ENCODE measurements at places on chromosomes 2 and 18.
A peak's percentile ranks its signal among the peaks of the same experiment; 100 is the strongest.

DNA sequence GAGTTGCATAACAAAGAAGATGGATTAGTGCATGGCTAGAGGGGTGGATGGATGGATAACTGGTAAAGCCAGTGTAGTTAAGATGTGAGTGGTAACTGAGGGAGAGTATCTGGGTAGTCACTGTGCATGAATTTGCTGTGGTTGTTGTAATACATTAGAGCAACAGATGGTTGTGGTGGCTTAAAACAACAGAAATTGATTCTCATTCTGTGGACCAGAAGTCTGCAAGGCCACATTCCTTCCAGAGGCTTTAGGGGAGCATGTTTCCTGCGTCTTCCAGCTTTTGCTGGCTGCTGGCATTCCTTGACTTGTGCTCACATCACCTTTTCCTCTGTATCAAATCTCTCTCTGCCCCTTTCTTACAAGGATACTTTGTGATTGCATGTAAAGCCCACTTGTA lies 155.4 kb downstream of the ASB1 start:
- DNase-seq = peak; percentile 66

DNA sequence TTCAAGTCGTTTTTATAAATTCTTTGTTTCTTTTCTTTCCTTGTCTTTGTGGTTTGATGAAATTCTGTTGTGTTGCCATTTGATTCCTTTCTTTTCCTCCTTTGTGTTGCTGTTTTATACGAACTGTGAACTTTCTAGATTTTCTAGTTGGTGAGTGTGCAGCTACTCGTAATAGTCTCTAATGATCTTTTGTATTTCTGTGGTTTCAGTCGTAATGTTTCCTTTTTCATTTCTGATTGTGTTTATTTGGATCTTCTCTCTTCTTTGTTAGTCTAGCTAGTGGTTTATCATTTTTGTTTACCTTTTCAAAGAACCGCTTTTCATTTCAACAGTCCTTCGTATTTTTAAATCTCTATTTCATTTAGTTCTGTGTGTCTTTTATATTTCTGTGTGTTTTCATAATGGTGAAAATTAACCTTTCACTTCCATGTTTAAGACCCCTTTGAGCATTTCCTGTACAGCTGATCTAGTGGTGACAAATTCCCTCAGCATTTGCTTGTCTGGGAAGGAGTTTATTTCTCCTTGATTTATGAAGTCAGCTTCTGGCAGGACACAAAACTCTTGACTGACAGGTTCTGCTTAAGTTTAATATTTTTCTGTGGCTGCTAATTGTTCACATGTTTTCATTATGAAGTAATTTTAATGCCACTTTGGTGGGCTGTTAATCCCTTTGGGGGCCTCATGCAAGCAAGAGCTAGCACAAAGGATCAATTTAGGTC lies 16.2 kb upstream of the MALT1 start:
- no peak for DNase-seq

DNA sequence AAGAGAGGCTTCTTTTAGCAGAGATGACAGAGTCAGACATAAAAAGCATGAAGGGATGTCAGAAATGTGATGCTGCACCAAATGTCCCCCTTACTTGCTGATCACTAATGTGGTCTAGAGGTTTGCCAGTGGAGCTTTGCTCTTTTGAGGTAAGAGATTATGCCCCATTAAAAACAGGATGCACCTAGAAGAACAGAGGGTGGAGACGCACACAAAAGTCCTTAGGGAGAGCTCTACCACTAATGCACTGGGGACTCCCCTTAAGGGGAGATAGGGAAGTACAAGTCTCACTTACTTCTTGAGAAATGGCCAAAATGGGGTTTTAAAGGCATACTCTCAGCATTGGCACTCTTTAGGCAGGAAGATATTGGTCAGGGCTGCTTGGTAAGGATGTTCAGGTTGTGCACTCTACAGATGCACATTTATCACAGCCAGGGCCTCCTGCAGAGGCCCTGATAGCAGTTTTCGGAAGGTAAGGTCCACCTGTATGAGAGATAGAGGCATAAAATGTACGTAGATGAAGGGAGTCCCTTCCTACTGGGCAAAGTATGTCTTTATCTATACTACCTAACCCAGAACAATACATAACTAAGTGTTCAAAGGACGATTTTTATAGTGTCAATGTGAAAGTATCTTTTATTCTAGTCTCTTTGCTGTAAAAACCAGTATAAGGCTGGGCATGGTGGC lies 17.0 kb upstream of the SCYGR1 start:
- DNase-seq = no peak

DNA sequence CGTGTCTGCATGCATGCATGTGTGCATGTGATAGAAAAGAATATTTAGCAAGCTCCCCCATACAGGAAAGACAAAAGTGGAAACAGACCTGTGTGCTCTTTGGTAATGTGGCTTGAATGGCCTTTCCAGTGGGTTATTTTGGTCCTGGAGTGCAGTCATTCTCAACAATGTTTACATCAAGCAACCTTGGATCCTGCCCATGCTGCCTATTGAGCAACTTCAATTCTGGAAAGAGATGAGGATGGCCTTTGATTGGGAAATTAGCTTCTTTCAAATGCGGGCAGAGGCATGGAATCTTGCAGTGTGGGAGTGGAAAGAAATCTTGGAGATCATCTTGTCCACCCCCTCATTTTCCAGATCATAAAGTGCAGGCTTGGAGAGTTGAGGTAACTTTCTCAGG lies 87.2 kb upstream of the SMAD2 start:
- DNase-seq = no peak

GRCh38 chr18:13368080-13368813 lies 149.7 kb downstream of the LDLRAD4 start:
- no peak for DNase-seq

DNA sequence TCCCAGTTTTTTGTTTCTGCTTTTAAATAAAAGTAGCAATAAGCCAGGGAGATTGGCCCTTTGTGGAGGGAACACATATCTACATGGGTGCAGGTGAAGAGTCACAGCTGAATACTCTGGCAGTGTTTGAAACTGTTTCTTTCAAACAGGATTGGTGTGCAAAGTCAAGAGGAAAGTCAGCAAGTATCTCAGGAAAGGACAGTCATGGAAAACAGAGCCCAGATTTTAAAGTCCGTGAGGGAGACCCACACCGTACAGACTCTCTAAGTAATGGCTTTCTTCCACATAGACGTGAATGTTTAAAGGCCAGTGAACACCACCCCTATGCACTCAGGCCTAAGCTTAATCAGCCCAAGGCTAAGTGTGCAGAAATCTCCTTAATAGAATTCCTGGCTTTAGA lies 95.3 kb downstream of the GFPT1 start:
- no peak for DNase-seq

DNA sequence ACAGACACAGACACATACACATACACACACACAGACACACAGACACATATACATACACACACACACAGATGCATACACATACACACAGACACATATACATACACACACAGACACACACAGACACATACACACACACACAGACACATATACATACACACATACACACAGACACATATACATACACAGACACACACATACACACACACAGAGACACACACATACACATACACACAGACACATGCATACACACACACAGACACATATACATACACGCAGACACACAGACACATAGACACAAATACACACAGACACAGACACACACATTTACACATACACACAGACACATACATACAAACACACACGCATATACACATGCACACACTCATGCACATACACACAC lies 81.5 kb upstream of the ARL4C start:
- no peak for DNase-seq

DNA sequence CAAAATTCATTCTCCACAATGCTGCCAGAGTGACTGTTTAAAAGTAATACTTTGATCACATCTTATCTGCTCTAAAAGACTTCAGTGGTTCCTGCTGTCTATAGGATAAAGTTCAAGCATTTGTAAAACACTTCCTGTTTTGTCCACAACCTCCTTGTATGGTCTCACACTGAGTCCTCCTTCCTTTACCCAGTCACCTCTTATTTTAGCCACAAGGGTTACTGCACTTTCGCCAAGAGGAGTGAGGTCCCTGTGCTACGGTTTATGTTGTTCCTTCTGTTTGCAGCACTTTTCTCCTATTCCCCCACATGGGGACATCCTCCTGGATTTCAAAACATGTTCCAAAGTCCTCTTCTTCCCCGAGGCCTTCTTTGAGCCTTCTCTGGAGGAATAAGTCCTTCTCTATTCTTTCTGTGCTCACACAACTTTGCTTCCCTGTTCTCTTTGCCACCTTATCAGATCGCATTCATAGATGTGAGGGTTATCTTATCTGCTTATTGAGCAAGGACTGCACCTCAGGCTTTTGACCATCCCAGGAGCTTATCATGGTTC lies 112.2 kb upstream of the NABP1 start:
- no peak for DNase-seq

DNA sequence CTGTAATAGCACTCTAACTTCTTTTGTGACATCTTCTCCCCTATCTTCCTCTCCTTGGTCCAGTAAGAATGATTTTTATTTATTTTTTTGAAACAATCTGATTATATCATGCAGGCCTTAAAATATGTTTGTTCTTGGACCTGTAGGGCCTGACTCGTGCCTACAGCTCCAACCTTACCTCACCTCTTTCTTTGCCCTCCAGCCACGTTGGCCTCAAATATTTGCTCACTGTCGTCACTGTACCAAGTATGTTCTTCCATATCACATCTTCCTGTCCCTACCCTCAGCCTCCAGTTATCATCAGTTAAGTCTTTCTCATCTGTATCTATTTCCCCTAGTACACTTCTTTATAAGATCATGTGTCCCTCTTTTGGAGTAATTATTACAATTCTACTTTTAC lies 125.5 kb downstream of the CDH7 start:
- no peak for DNase-seq

DNA sequence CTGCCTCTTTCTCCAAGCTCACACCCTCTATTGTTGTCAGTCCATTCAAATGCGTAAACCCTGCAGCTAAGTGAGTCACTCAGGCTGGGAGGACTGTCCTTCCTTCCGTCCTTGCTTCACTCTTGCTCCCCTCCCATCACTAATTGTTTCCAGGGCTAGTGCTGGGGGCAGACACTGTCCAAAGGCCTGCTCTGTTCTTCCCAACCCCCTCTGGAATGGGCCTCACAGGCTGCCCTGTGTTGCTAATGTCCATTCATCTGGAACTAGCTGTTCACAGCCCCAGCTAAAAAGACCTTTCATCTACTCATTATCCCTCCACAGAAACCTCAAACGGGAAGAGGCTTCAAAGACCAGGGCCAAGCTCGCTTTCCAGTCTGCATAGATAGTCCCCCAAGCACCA lies 31.9 kb upstream of the NRP2 start:
- no peak for DNase-seq

DNA sequence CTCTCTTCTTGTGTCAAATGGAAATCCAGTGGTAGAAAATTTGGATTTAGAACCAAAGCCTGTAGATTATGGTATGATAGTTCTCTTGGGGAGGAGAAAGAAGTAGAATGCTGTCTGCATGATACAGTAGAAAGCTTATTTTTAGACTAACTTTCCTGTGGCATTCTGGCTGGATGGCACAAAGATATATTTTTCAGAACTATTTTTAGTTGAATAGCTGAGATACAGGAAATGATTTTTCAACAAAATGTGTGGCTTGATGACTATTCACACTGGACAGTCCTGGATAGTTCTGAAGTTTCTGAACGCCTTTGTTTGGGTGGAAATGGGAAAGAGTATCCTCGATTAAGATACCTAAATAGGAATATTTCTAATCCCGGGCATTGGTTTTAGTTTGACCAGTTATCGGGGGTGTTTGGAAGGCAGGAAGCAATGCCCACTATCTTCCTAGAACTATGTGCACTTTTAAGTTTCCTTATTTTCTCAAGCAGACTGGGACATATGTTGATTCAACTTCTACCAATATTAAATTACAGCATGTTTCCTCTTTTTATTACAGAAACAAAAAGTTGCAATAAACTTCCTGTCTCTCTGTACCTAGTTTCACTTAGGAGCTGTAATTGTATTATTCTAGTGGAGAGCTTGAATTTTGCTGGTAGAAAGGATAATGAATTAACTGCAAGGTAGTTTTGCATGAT lies 32.1 kb downstream of the GDF7 start:
- DNase-seq = no peak

- peak; percentile 49 for DNase-seq
Observed at GRCh38 chr2:46171411-46171953, 125.7 kb upstream of the EPAS1 start.

GRCh38 chr2:70807102-70807827 lies 13.1 kb downstream of the CLEC4F start:
- DNase-seq = no peak

DNA sequence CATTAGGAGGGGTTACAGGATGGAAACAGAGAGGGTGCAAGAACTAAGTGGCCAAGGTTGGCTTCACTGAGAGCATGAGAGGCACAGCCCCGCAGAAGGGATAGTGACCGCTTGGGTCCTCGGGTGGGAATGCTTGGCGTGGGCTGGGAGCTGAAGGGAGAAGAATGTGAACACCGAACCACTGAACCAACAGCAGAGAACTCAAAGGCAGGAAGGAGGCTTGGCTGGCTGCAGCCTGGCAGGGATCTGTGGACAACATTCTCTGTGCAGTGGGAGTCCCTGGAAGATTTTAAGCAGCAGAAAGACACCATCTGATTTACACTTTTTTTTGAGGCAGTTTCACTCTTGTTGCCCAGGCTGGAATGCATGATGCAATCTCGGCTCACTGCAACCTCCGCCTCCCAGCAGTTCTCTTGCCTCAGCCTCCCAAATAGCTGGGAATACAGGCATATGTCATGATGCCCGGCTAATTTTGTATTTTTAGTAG lies 33.9 kb downstream of the SOWAHC start:
- no peak for DNase-seq

DNA sequence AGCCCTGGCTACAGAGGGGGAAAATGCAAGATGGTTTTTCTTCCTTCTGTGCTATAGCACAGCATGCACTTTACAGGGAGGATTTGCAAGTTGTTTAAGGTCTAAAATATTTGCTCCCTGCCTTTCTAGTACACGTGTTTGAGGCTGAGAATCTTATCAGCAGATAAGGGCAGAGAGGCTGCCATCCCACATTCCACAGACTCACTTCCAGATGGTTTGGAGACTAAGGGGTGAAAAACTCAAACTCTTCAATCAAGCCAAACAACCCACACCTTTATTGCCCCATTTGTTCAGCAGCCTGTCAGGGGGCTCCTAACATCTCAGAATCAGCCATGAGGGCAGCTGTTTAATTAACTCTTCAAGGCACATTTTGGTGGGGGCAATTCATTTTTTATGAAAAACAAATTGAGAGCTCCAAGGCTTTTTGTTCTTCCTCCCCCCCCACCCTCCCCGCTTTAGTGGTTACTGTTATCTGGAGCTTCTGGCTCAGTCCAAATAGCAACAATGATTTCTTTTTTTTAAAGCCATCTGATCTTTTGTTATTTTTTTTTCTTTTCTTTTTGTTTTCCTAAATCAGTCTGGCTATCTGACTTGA lies 242.6 kb upstream of the NT5C1B start:
- no peak for DNase-seq

GRCh38 chr18:42765302-42765701 lies 350.2 kb downstream of the RIT2 start:
- no peak for DNase-seq

DNA sequence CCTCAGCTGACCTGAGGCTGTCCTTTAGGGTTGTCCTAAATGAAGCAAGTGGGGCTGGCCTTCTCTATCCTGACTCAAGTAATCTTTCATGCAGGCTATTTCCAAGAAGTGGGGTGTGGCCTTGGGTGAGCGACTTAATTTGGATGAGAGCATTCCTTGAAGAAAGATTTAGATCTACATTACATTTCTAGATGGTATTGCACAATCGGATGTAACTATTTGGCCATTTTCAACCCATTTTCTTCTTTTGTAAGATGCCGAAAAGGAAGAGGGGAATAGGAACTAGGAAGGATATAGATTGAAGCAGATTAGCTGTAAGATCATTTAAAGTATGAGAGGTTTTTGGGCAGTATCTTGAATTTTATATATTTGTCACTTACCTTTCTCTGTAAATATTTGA lies 746.3 kb downstream of the MBD2 start:
- DNase-seq = no peak

- DNase-seq = peak; percentile 57
Observed at GRCh38 chr2:54015798-54016699, 45.3 kb upstream of the PSME4 start.
